ENCODE measurements at places on chromosomes 3 and 15.

GRCh38 chr3:59131016-59131766 lies 81.4 kb upstream of the CFAP20DC start:
- no peak for DNase-seq

DNA sequence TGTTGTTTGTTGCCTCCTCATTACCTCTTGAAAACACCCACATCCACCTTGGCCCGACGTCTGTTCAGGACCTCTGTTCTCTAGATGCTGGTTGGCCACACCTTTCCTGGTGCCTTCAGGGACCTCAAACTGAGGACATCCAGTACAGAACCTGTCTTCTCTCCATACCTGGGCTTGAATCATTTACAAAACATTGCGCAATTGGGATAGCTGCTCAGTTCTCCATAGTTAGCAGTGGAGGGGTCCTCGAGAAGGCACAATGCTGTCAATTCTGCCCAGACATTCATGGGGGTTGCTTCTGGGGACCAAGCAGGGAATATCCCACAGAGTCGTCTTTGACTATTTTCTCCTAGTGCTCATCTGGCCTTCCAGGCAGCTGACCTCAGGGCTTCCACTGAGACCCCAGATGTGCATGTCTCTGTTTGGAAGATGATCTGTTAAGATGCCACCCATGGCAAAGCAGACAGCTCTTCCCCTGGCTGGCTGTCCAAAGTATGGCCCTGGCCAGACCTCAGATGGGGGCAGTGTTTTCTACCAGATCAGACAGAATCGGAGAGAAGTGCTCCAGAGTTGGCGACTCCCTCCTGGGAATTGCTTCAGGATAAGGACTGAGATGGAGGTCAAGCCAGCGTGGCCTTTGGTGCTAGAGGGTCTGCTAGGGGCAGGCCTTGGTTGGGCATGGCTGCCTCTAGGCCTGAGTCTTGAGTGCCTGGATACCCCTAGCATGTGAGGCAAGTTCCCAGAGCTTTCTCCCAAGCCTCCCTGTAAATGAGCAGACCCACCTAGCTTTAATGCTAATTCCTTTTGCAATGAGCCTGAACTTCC lies 46.1 kb downstream of the CHCHD6 start:
- no peak for DNase-seq

- DNase-seq: no peak
These were observed 65.5 kb downstream of the KAT2B start for GRCh38 chr3:20105513-20106280.

DNA sequence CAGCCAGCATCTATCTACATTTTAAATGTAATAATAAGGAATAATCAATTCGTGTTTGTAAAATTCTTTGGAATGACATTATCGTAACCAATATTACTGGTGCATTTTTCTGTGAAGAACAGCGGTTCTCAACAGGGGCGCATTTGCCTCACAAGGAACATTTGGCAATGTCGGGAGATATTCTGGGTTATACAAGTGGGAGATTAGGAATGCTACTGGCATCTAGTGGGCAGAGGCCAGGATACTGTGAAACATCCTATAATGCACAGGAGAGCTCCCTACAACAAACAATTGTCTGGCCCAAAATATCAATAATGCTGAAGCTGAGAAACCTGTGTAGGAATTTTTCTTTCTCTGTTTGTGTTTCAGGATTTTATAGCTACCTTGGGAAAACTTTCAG lies 25.0 kb downstream of the ACP3 start:
- no peak for DNase-seq

- no peak for DNase-seq
These were observed 2.5 kb upstream of the NLGN1 start for GRCh38 chr3:173395073-173395411.

GRCh38 chr3:54557538-54558428 lies 370.1 kb downstream of the LRTM1 start:
- no peak for DNase-seq

GRCh38 chr3:141278196-141279076 lies 46.8 kb downstream of the PXYLP1 start:
- no peak for DNase-seq

DNA sequence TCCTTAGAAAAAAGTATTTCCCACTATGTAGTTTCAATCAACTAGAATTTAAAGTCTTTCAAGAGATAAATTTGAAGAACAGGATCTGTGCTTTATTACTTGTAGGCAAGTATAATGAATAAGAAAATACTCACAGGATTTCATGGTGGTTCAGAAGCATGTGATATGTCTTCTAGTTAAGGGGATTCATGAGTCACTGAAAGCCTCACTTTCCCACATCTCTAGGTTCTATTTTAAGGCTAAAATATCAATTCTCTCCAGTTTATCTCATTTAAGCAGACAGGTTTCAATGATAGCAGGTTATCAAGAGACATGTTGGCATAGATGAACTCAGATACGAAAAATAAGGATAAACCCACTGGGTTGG lies 437.8 kb upstream of the BCHE start:
- no peak for DNase-seq

DNA sequence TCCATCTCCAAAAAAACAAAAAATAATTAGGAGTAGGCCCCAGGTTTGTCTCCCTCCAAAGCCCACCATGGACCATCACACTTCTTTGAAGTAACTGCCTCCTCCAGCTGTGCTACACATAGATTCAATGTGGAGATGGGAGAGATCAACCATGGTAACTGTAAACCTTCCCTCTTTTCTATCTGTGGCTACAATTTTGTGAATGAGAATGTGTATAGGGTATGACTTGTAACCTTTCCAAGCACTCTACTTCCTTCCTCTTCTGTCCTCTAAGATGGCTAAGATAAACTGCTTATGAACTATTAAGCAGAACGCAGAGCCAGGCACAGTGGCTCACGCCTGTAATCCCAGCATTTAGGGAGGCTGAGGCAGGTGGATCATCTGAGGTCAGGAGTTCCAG lies 55.5 kb upstream of the ATP11B start:
- DNase-seq: no peak

DNA sequence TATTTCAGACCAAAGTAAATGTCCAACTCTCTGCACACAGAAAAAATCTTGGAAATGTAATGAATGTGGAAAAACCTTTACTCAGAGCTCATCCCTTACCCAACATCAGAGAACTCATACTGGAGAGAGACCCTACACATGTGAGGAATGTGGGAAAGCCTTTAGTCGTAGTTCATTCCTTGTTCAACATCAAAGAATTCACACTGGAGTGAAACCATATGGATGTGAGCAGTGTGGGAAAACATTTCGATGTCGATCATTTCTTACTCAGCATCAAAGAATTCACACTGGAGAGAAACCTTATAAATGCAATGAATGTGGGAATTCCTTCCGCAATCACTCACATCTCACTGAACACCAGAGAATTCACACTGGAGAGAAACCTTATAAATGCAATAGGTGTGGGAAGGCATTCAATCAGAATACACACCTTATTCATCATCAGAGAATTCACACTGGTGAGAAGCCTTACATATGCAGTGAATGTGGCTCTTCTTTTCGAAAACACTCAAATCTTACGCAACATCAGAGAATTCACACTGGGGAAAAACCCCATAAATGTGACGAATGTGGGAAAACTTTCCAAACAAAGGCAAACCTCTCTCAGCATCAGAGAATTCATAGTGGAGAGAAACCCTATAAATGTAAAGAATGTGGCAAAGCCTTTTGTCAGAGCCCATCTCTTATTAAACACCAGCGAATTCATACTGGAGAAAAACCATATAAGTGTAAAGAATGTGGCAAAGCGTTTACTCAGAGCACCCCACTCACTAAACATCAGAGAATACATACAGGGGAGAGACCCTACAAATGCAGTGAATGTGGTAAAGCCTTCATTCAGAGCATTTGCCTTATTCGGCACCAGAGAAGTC lies 8.0 kb upstream of the ZNF501 start:
- no peak for DNase-seq
